ENCODE measurements at places on chromosomes 5 and 9.

DNA sequence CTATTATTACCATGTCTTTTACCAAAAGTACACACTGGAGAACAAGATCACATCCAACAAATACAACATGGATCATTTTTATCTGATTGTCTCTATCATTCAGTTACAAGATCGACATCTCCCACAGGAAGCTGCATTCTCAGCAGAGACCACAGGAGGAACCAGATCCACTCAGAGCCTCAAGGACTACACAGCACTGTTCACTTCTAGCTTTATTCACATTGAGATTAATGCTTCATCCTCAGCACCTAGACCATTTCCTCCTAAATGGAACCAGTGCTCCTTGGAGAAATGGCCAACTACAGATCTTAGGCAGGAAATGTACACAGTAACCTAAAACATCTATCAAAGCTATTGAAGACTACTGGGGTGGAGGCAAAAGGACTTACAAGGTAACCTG, 13.3 kb upstream of the C5orf15 start:
- DNase-seq: no peak

GRCh38 chr5:174793684-174794328, 69.4 kb downstream of the MSX2 start:
- no peak for DNase-seq

DNA sequence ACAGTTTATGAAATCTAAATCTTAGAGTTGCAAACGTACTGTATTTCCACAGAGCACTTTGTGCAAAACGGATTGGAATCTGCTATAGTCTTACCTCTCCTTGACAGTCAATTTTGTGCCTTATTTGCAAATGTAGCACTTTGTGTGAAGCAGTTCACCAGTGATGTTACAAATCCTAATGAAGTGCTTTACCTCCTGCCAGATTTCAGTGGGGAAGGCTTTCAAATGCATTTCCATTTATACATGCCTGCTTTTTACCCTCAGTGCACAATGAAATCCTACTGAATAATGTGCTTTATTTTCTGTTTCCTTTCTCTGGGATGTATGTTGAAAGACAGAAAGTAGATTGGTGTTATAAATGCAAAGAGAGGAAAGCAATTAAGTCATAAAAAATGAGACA, 2141.6 kb upstream of the C9orf72 start:
- no peak for DNase-seq

- DNase-seq: no peak
Observed at GRCh38 chr9:2740616-2741015, 23.3 kb downstream of the KCNV2 start.

- no peak for DNase-seq
Observed at GRCh38 chr5:1876660-1877064, 6.1 kb downstream of the IRX4 start.
